ENCODE measurements at places on chromosomes 7 and 10.

DNA sequence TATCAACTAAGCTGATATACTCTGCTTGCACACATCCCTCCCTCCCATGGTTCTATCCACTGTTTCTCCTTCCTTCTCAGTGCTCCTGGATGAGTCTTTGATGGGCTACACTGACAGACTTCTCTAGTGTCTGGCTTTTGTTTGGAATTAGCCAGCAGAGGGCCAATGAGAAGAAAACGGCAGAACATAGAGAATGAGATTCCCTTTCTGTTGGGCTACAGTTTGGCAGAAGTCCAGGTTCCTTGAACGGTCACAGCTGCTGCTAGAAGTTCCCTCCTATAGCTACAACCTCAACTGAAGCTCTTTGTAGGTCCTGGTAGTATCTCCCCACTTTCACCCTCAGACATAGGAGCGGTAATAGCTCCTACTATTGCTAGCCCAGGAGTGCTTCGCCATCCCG, 251.1 kb upstream of the LRRN3 start:
- DNase-seq, result no peak

- no peak for DNase-seq
Observed at GRCh38 chr10:86367152-86367951, 757 bp upstream of the GRID1 start.

DNA sequence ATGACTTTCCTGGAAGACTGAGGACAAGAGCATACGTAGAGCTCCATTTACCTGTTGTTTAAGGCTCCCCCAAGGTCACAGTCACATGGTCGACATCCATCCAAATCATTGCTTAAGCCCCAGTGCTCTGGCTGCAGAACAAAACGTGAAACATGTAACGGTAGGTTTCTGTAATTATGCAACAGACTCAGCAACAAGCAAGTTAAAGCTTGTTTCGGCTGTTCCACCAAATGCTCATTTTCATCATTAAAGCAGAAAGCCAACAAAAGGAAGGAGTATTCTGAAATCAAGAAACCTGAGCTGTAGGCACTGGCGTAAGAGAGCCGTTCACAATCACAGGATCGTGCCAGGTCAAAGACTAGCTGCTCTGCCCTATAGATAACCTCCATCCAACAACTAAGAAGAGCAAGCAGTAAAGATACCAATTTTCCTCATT, 30.0 kb downstream of the LAMB1 start:
- no peak for DNase-seq

GRCh38 chr7:109646124-109646523, 1076.5 kb downstream of the DNAJB9 start:
- DNase-seq, result no peak
